ENCODE measurements at places on chromosomes 7 and 10.

- DNase-seq, result no peak
Observed at GRCh38 chr10:47264797-47265281, 35.2 kb upstream of the GDF10 start.

DNA sequence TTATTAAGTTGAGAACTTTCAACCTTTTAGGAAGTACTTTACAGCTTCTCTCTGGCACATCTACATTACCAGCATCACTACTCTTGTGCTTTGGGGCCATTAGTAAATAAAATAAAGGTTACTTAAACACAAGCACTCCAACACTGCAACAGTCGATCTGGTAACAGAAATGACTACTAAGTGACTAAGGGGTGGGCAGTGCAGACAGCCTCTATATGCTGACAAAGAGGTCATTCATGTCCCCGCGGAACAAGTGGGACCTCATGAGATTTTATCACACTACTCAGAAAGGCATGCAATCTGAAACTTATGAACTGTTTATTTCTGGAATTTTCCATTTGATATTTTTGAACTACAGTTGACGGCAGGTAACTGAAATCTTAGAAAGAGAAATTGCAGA is 111.3 kb upstream of the DNAJB12 start:
- no peak for DNase-seq

DNA sequence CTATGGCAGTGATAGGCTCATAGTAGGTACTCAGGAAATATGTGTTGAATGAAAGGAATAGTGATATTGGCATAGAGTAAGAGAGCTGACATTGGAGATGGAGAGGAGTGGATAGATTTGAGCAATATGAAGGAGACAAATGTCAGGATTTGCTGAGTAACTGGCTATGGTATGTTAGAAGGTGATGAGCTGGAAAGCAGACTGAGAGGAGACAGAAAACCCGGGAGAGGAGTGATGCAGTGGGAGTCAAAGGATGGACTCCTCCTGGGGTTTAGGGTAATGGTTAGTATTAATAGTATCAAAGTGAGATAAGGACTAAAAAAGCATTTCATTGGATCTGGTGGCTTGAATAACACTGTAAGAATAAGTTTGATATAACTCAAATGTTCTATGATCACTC is 64.8 kb downstream of the CD36 start:
- DNase-seq, result no peak

- DNase-seq, result no peak
Observed at GRCh38 chr10:31604646-31605170, 285.7 kb downstream of the ZEB1 start.

DNA sequence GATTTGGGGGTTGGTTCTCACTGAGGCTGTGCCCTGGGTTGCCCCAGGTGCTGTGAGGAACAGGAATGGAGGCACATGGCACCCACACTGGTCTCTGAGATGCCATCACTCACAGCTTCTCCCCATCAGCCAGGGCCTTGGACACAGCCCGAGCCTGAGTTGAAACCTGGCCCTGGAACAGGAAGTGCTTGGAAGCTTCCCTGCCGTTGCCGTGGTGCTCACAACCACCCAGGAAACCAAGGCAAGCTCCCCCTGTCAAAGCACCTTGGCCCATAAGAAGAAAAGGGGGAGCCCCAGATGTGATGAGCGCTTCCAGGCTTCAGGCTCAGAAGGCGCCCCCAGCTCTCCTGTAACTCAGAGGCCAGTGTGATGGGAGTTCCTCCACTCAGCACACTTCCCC is at the start of gene BTBD16:
Gene BTBD16, plus strand, starts transcription at position 221 of the 400 bp plus-strand sequence. CDS start 3,786 bp downstream, outside the sequence.
- DNase-seq, result no peak

GRCh38 chr10:95273393-95274312 is 17.1 kb downstream of the PDLIM1 start:
- no peak for DNase-seq

GRCh38 chr7:84207025-84207424 is 12.4 kb upstream of the SEMA3A start:
- DNase-seq, result no peak

GRCh38 chr10:87705339-87705738 is 45.7 kb downstream of the PAPSS2 start:
- no peak for DNase-seq

DNA sequence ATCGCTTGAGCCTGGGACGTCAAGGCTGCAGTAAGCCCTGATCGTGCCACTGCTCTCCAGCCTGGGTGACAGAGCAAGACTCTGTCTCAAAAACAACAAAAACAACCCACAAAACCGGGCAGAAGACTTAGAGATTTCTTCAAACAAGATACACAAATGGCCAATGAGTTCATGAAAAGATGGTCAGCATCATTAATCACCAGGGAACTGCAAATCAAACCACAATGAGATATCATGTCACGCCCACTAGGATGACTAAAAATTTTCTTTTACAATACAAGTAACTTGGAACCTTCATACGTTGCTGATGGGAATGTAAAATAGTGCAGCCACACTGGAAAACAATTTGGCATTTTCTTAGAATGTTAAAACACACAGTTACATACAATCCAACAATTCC is 77.3 kb upstream of the GRID1 start:
- no peak for DNase-seq

- no peak for DNase-seq
Observed at GRCh38 chr10:128520211-128520815, 394.1 kb upstream of the MKI67 start.

GRCh38 chr10:2972216-2972615 is 95.1 kb upstream of the PFKP start:
- no peak for DNase-seq

DNA sequence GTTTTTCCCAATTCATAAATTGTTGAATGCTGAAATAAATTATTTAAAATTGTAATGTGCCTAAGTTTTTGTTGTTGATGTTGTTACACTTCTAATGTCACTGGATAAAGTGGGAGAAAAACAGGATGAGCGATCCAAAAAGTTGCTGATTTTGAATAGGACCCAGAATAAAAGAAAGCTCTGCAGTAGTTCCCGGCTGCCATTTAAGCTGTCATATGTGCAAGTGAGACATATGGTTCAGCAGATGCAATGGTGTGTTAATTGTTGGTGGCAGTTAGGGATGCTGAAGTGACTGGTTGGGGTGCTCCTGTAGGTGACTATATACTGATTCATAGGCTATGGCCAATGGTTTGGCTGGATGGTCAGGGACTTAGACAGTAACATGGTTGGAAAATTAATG is 1517.4 kb upstream of the LRRTM3 start:
- DNase-seq, result no peak

DNA sequence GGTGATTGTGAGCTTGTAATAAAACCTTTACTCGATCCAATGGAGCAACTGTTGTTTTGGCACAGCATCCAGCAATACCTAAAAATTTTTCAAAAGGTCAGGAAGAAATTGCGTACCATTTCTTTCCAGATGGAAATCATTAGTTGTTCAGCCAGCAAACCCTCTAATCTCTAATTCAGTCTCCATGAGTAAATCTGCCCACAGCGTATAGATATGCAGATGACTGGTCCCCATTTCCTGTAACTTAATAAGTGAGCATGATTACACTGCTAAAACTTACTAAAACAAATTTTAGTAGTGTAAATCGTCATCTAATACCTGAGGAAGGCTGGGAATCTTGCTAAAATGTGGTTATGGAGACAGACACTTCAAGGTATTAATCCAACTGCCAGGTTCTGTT is 10.6 kb downstream of the SLC25A16 start:
- DNase-seq, result no peak

DNA sequence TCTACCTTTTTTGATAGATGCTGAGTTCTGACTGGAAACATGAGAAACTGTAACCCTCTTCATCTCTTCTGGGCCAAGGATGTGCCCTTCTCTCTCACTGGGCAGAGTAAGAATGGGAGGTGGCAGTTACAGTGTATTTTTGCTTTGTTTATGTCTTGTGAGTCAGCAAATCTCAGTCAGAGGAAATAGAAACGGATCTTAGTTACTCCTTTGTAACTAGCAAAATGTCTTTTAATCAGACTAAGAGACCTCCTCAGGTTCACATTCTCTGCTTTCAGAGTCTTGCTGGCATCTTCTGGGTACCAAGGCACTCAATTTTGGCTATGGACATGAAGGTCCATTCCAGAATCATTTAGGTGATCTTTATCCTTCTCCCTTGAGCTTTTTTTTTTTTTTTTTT is 70.9 kb downstream of the HHEX start:
- no peak for DNase-seq

DNA sequence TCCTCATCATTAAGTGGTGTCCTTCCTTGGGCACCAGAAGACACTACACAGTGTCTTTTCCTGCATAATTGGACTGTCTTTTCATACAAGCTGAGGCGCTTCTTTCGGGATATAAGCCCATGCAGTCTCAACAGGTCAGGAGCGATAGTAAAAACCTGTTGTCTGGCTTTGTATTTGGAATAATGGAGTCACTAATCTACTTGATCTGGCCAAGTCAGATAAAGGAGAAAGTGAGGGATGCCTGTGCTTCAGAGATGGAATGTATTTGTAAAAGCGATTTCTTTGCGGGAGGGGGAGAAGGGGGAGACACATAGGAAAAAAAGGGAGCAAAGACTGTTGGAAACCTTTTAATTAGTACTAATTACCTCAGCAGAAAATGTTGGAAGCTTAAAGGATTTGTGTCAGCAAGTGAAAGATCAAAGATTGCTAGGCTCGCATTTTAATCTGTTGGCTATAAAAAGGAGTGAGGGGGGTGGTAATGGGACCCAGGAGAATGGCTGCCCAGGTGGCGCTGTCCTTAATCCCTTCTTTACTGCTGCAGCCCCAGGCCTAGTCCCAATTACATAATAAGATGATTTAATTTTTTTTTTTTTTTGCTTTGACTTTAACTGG is 581.4 kb downstream of the LRMDA start:
- no peak for DNase-seq
